ENCODE measurements at places on chromosomes 3 and 15.

GRCh38 chr3:46934498-46935167 lies 41.9 kb downstream of the CCDC12 start:
- no peak for DNase-seq

- DNase-seq: peak; percentile 34
Observed at GRCh38 chr15:49045751-49046219, 461 bp downstream of the SECISBP2L start.

DNA sequence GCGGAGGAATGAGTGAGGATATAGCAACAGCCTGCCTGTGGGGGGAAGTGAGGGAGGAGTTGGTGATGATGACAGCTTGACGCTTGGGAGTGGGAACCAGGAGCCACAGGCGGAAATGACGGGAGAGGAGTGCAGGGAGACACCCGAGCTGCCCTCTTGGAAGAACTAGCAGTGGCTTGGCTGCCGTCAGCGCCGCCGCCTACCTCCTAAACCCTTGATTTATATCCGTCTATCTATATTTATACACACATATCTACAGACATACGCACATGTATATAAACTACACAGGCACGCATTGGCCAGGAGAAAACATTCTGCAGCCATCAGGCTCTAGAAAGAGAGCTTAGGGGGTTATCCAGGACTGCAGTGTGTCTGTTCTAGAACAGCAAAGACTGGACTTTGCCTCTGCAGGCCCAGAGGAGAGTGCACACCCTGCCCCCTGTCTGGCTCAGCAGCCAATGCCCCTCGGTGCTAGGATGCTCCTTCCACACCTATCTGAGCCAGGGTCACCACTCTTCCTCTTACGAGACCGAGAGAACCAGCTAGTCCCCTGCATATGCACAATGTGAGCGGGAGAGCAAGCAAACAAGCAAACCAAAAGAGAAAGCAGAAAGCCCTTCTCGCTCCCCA lies 45.3 kb upstream of the MAGEF1 start:
- DNase-seq: peak; percentile 88

DNA sequence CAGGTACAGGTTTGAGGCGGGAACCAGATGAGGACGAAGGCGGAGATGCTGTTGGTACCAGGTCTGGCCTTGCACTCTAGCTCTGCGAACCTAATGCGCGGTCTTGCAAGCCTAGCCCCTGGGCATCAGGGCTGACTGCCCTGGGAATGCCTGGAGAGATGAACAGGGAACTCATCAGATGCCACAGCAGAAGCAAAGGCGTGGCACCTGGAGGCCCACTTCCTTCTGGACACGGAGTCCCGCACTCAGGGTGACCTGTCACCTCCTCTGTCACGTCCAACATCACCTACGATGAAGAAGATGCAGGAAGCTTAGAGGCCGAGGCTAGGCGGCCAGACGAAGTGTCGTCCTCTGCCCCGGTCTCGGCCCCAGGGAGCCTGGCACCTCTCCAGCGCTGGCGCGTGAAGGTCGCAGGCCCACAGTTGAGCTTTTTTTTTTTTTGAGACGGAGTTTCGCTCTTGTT lies 9.4 kb downstream of the RPLP1 start:
- DNase-seq: no peak

DNA sequence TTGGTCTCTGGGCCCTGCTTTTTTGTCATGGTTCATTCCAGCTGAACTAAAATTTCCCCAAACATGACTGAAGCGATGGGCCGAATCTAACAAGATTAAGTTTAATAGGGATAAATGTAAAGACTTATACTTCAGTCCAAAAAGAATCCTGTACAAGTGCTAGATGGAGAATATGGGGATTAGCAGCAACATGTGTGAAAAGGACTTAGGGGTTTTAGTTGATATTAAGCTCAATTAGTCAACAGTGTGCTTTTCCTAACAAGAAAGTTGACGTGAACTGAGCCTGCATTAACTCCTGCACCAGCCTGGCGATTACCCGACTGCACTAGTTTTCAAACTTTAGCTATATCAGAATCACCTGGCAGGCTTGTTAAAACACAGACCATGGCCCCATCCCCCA lies 61.0 kb upstream of the BBX start:
- DNase-seq: no peak

- DNase-seq: peak; percentile 38
Observed at GRCh38 chr3:73498764-73499622, 125.7 kb downstream of the PDZRN3 start.

GRCh38 chr15:29825227-29825626 lies 3.0 kb upstream of the TJP1 start:
- peak; percentile 27 for DNase-seq

DNA sequence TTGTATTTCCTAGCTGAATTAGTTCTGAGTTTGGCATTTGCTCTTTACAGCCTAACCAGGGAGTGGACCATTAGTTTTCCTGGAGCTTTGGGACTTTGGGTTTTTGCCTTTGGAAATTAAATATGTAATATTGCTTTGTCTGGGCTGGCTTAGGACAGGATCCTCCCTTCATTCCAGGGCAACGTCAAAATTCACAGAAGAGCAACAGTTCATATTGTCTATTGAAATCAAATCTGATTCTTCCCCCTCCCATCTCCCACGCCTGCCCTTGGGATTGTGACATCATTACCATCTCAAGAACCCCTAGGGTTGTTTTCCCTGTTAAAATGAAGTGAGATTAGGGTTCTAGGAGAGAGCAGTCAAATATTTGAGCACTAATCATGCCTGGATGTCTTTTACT lies 194.1 kb downstream of the ROBO2 start:
- no peak for DNase-seq

- DNase-seq: peak; percentile 61
Observed at GRCh38 chr3:45575386-45575923, 19.1 kb upstream of the LIMD1 start.

DNA sequence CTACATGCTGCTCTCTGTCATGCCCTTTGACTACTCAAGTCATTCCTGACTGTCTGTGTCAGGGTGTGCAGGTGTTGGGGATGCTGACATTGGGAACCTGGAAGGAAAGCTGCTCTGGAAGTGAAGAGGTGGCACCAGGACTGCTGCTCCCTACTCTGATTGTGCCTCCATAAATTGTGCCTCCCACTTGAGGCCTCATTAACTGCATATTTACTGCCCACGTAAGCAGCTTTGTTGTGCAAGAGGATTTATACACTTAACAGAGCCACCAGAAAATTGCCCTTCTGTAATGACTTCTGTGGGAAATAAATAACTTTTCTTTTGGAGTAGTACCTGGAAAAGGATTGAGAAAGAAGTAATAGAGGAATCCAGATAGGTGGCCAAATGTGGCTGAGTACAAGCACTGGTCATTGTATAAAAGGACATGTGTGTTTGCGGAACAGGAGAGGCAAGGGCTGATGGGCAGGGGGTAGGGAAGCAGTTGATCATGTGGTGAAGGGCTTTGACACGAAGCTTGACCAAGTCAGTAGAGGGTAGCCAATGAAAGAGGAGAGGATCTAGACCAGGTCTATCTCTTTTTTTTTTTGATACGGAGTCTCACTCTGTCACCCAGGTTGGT lies 24.8 kb downstream of the IL20RB start:
- DNase-seq: no peak

DNA sequence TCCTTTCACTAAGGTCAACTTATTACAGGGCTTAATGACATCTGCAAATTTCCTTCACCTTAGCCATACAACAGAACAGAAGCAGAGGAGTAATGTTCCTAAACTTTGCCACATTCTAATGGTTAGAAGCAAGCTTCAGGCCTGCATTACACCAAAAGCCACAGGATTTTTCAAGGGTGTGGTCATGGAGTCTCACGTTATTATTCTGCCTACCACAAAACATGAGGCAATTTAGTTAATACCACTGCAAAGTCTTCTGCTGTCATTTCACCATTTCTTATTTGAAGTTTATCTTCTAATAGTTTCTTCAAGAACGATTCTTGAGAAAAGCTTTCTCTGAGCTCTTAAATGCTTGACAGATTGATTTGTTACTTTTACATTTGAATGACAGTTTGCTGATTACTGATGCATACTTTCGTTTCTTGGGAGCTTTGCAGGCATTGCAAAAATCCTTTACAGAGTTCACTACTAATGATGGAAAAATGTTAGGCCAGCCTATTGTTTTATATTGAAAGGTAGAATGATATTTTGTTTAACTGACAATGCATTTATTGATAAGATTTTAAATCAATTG lies 1257.1 kb downstream of the NSUN3 start:
- no peak for DNase-seq

- no peak for DNase-seq
Observed at GRCh38 chr3:161393803-161394202, 22.5 kb upstream of the SPTSSB start.

DNA sequence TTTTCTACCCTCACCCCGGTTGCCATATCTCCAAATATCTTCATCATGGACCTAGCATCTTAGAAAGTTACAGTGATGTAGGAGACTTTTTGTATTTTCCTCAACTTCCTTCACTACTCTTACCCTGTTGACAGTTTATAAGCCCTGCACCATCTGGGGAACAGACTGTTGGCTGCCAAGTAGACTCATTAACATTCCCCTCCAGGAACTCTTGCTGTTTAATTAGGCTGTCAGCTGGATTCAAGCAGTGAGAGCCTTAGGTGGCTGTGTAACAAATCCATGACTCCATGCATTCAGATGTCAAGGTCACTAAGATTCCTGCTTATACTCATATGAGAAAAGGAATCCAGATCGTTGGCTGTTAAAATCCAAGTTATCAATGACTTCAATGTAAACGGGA lies 198.3 kb downstream of the NAALADL2 start:
- DNase-seq: peak; percentile 35

- peak; percentile 76 for DNase-seq
Observed at GRCh38 chr3:156304406-156304805, 184.0 kb downstream of the KCNAB1 start.

GRCh38 chr15:24067733-24068501 lies 380.8 kb upstream of the NDN start:
- no peak for DNase-seq

- no peak for DNase-seq
Observed at GRCh38 chr3:72548981-72549380, 299.3 kb downstream of the SHQ1 start.

GRCh38 chr15:43771816-43772215 lies 5.0 kb downstream of the ELL3 start:
- DNase-seq: no peak
